H9 (cell line): ENCODE measurements at places on chromosomes 2 and 18. TPM values are rescaled to one million over a fixed set of nuclear protein-coding genes. Genes with fewer than 3 reads are reported as not detected.

DNA sequence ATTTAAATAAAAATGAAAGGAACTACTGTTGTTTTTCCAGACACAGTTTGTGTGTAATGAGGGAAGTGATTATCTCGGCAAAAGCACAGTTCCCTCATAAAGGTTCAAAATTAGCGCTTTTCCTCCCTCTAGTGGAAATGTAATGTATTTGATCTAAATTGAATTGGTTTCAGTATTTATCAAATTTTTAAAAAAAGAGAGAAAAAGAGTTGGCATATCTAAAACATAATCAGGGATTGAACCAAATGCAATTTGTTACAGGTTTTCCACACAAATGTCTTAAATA, 37.5 kb downstream of the CMPK2 start:
- no peaks in the 10 kb centered on the region for H3K4me1 ChIP-seq
- no peaks in the 10 kb centered on the region for H3K27me3 ChIP-seq
- H3K36me3 ChIP-seq: peaks cover 11% of the 10 kb centered on the region
- DNase-seq: no peak

- DNase-seq: peak; percentile 60
- H3K4me3 ChIP-seq: no peak overlapping the region
Measured at GRCh38 chr18:75407468-75408437, 19.8 kb downstream of the SMIM21 start.

DNA sequence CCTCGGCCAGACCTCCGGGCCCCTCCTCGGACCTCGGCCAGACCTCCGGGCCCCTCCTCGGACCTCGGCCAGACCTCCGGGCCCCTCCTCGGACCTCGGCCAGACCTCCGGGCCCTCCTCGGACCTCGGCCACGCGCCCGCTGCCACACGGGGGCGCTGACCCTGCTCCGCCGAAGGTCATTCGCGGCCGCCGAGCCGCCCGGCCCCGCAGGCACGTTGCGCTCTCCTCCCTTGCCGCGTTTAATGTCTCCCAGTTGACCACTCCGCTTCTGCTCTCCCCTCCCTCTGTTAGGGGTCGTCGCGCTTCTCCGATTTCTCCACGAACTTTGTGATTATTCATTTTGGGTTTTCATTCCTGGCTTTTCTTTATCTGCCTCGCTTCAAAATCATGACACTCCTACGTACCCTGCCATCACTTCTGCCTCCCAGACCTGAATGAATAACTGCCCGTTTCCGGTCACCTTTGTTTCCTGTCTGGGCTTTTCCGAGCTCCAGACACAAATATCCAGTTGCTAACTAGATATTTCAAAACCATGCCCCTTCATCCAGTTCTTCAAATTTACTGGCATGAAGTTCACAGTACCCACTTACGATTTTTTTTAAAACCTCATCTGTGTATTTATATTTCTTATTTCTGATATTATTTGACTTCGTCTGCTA, 14.8 kb upstream of the COLEC12 start:
- H3K27ac ChIP-seq: no peak overlapping the region
- H3K27me3 ChIP-seq: no peaks in the 10 kb centered on the region
- H3K4me1 ChIP-seq: no peaks in the 10 kb centered on the region; the same call in 1 of the 2 replicates
- DNase-seq: no peak

DNA sequence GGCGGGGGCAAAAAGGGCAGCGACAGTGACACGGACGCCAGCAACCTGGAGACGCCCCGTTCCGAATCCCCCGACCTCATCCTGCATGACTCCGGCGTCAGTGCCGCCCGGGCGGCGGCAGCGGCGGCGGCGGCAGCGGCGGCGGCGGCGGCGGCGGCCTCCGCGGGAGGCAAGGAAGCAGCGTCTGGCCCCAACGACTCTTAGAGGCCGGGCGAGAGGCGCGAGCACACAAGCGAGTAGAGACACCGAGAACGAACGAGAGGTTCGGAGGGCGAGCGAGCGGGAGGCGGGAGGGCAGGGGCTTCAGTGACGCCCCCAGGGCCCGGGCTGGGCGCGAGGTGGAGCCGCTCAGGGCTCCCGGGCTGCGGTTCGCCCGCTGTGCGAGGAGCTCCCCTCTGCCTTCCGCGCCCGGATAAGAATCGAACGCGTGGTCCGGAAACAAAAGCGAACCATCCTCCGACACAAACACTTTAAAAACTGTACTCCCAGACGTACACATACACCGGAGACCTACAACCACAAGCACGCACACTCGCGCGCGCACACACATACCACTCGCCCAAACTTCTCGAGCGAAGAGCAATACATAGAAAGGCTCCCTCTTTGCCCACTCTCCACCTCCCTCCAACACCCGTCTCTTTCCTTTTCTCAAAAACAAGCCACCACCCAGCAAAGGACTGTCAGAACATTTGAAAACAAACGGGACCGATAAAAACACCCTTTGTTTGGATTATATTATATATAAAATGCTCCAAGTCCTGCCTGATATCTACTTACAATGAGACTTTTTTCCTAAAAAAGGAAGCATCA, 2.8 kb downstream of the SP9 start:
- H3K4me1 ChIP-seq: no peaks in the 10 kb centered on the region; the same call in 1 of the 2 replicates
- no peak overlapping the region for H3K27ac ChIP-seq
- peaks cover 3% of the 10 kb centered on the region; the same call in 1 of the 3 replicates for H3K36me3 ChIP-seq
- peaks cover 72% of the 10 kb centered on the region for H3K27me3 ChIP-seq
- H3K4me3 ChIP-seq: peak overlapping the region; percentile 89

DNA sequence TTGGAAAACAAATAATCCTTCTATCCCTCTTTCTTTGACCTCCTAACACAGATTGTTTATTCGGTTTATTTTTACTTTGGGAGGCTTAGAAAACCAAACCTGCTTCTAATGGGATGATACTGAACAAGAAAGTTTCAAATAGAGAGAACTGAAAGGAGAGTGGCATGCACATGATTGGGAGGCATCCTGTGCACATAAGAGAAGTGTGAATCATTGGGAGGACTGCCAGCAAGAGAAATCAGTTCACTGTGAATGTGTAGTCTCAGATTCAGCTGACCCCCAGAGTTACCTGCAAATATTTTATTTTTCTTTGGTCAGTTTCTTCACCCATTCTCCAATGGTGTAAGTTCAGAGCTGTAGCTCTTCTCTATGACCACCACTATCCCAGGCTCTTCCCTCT, 1363.2 kb upstream of the ACVR2A start:
- H3K36me3 ChIP-seq: no peaks in the 10 kb centered on the region
- H3K27me3 ChIP-seq: no peaks in the 10 kb centered on the region
- H3K4me1 ChIP-seq: no peaks in the 10 kb centered on the region
- H3K27ac ChIP-seq: no peak overlapping the region
- H3K4me3 ChIP-seq: no peak overlapping the region

Gene TMEM247
- not detected in 2 replicates for total RNA-seq

Gene TDRD15
- not detected in 2 replicates for total RNA-seq
